Chondrocyte (in vitro differentiated cells): ENCODE measurements at places on chromosomes 1 and 21.

DNA sequence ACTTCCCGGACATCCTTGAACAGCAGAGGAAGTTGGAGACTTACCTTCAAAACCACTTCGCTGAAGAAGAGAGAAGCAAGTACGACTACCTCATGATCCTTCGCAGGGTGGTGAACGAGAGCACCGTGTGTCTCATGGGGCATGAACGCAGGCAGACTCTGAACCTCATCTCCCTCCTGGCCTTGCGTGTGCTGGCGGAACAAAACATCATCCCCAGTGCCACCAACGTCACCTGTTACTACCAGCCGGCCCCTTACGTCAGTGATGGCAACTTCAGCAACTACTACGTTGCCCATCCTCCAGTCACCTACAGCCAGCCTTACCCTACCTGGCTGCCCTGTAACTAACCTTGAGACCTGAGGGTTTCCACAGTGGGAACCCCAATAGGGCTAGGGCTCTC is 17.9 kb downstream of the TENT5C start:
- no peak for DNase-seq

- no peak for DNase-seq
Measured at GRCh38 chr1:12143631-12144155, 23.1 kb upstream of the TNFRSF1B start.

GRCh38 chr21:26170471-26171257 is at the start of gene APP:
Gene APP (minus strand): TSS chr21:26170770. CDS start chr21:26170620, 150 bp downstream.
- DNase-seq, result no peak

DNA sequence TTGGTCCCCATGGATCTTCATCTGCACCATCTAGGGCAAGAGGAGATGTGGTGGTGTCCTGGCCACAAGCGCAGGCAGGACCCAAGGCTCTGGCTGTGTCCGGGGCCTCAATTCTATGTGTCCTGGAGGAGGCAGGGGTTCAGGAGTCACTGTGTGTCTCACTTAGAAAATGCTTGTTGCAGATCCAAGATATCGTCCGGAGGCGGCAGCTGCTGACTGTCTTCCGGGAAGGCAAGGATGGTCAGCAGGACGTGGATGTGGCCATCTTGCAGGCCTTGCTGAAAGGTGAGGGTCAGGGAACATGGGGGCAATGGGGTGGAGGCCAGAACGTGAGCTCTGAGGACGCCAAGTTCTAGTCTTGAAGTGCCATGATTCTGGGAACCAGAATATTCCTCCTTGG is 29.1 kb downstream of the TRPM2 start:
- DNase-seq, result no peak

- DNase-seq, result no peak
Measured at GRCh38 chr1:70504176-70504820, 93.2 kb downstream of the CTH start.

DNA sequence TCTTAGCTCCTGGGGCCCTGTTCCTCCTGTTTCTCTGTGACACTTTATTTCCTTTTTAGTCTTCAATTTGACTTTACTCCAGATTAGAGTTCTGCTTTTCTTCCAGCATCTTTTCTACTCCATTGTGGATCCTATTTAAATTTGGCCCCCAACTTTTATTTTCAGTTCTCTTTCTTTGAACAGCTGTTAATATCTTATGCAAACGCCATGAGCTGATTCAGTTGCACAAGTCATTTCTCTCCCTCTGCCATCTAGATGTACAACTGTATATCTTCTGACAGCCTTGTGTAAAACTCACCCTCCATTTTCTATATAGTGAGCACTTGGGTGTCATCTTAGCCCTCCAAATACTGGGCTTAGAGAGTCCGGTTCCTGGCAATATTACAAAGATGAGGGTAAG is 42.2 kb downstream of the SPATA17 start:
- no peak for DNase-seq

DNA sequence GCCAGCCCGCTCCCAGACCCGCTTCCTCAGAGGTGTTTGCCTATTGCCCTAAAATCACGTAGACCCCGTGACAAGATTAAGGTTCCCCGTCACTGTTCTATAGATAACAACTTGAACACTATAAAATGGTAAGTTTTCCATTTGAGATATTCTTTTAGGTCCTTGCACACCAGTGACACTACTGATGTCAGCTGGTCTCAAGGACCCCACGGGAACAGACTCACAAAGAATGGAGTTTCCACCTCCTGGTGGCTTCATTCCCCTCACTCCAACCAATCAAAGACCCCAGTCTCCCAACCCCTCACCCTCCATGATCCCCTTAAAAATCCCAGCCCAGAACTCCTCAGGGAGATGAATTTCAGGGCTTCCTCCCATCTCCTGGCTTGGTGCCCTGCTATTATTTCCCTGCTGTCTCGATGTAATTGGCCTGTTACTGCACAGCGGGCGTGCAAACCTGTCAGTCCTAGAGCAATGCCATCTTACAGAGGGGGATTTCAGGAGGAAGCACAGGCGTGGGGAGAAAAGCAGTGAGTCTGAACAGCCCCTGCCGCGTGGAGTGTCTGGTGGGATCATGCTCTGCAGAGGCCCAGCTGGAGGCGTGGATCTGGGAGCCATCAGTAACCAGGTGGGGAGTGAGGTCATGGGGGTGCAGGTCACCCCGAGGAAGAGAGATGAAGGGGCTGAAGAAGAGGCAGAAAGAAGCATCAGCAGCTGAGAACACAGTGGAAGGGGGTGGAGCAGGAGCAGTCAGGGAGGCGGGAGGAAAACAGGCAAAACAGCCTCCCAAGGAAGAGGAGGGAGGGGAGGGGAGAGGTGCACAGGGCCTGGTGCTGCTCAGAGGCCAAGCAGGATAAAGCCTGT is 35.1 kb upstream of the LBR start:
- peak; percentile 43 for DNase-seq

- DNase-seq, result no peak
Measured at GRCh38 chr1:229896306-229896705, 170.7 kb upstream of the GALNT2 start.

DNA sequence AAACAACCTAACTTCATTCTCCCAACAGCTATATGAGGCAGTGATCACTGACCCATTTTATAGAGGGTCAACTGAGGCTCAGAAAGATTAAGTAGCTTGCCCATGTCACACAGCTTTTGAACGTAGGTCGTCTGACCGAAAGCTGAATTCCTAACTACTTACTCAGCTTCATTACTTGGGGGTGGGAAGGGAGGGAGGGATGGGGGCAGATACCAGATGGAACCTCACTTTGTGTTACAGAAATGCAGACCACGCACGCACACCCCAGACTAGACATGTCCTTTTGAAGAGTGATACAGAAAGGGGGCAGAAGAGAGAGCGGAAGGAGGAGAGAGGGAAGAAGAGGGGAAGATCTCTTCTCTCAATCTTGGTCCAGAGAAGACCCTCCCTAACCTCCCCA is 2.3 kb downstream of the ADGRB2 start:
- no peak for DNase-seq

- DNase-seq, result no peak
Measured at GRCh38 chr1:15951341-15952153, 24.4 kb downstream of the ZBTB17 start.

DNA sequence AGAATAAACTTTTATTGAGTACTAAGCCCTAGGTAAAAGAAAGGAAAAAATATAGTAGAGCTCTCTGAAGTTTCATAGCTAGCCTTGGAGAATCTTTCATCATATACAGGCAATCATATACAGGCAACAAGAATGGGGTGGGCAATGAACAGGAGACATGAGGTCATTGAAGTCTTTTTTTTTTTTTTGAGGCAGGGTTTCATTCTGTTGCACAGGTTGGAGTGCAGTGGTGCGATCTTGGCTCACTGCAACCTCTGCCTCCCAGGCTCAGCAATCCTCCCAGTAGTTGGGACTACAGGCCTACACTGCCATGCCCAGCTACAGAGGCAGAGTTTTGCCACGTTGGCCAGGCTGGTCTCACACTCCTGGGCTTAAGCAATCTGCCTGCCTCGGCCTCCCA is 22.1 kb downstream of the RUSC1 start:
- no peak for DNase-seq

GRCh38 chr21:34216718-34217032 is 143.3 kb downstream of the MRPS6 start:
- no peak for DNase-seq

GRCh38 chr1:190679983-190680382 is 202.3 kb upstream of the BRINP3 start:
- DNase-seq, result no peak

- DNase-seq, result no peak
Measured at GRCh38 chr1:172642970-172643369, 15.9 kb upstream of the FASLG start.

DNA sequence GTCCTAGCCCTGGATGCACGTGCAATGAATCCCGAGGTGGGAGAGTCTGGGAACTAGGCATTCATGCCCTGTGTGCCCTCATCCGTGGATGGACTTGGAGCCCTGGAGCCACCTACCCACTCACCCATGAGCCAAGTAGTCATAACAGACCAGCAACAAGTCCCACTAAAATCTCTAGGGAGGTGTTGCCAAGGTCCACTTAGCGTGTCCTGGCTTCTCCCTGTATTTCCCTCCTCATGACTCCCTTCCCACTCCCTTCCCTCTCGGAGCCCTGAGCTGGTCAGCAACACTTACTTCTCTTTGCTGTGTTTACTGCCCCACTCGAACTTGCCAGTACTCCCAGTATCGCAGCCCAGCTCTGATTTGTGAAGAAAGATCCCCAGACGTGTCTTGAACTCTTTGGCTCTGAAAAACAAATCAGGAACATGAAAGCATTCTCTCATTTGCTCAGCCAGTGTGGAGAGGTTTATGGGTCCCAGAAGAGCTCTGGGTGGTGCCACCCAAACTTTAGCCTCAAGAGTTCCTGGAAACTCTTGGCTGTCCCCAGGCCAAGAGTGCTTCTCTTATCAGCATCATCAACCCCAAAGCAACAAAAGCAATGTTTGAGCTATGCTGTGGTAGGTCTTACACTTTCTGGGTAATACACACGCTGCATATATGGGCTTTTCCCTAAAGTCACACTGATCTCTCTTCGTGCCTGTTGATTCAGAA is 1.1 kb downstream of the RGS16 start:
- DNase-seq, result no peak

DNA sequence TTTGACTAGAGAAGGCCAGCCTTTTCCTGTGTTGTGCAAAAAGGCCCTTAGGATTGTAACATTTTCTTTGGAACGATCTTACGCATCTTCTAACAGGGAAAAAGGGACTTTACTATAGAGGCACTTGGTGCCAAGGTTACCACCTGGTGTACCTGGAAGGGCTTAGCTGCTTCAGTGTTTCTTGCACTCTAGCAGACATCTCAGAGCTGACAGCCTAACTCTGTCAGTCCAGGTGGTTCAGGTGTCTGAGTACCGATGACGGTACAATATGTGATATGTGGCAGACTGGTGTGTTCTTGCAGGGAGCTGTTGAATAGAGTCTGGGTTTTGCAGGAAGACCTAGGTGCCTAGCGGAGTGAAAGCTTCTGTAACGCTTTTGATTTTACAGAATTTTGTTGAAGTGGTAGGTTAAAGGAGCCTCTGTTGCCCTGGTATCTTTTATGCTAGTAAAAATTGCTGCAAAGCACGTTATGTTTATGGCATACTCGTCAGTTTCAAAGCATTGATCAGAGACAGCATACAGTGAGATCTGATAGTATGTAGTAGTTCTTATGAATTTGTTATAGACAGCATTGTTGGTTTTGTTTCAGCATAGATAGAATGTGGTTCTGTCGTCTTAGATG is 1.4 kb downstream of the MAGI3 start:
- no peak for DNase-seq

GRCh38 chr1:76666499-76666898 is 200.8 kb upstream of the ST6GALNAC5 start:
- no peak for DNase-seq

DNA sequence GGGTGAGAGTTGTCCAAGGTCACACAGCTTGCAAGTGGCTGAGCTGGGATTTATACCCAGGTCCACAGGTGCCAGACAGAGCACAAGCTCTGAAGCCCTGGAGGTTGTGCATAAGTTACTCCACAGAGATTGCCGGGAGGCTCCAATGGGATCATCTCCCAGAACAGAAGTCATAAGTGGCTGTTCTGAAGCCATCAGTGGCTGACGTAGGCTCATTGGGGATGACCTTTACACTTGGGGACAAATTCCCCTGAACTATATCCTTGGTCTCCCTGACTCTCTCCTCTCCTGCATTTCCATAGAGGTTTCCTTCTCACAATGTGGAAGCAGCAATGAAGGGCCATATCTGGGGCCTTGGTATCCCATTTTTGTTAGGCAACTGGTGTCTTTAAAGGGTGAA is 37.0 kb upstream of the IFNLR1 start:
- no peak for DNase-seq

DNA sequence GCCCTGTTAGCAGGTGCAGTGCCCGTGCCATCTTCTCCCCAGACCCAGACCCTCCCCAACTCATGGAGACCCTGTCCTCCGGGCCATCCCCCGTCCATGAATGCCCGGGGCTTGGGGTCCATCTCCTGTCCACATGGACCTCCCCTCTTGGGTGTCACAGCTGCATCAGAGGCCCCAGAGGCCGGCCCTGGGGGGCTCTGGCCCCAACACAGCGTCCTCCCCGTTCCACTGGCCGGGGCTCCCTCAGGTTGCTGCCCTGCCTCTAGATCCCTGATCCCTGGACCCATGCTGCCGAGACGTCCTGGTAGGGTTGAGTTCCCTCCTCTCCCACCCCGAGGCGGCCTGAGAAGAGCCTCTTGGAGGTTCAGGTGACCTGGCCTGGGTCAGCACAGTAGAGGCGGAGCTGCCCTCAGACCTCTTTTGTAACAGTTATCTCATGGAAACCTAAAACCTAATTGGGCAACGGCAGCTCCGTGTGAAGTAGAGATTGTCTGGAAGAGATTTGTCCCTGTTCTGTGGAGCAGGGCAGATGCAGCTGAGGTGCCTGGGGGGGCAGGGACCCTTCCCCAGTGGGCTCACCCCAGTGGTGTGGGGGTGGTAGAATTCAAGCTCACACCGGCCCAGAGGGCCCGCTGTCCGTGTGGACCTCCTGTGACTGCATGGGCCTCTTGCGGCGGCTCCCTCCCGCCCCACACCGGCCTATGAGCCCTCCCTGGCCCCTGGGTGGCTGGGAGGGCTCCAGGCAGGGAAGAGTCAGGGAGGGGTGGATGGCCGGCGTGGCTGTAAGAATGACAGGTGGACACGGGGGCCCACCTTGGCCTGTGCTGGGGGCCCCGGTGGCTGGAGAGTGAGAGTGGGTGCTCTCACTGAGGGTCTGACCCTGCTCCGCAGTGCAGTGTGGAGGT is 56.1 kb downstream of the SKI start:
- no peak for DNase-seq

- DNase-seq, result peak; percentile 50
Measured at GRCh38 chr1:206518743-206519142, 11.4 kb downstream of the RASSF5 start.

GRCh38 chr1:193905288-193906085 is 719.1 kb upstream of the B3GALT2 start:
- no peak for DNase-seq

GRCh38 chr21:31530364-31530763 is 129.1 kb upstream of the SOD1 start:
- DNase-seq, result no peak
